ENCODE measurements at places on chromosomes 5 and 9. TPM values are rescaled to one million over a fixed set of nuclear protein-coding genes. Genes with fewer than 3 reads are reported as not detected.

The OBP2B gene
- not detected for total RNA-seq

The GTF2H2 gene
- total RNA-seq: 22.7 TPM

The ADAMTS16 gene
- not detected for total RNA-seq

- DNase-seq: peak; percentile 28
- H3K4me1 ChIP-seq: peaks cover 2% of the 10 kb centered on the region
- no peaks in the 10 kb centered on the region for H3K36me3 ChIP-seq
- peaks cover 11% of the 10 kb centered on the region for H3K27me3 ChIP-seq
- no peak overlapping the region for H3K27ac ChIP-seq
- H3K4me3 ChIP-seq: no peak overlapping the region
These were observed 31.1 kb upstream of the ANKRD18A start for GRCh38 chr9:38651400-38652042.

GRCh38 chr5:181161534-181162175 lies 14.3 kb downstream of the OR2V2 start:
- no peak for DNase-seq
- H3K4me1 ChIP-seq: peaks cover 58% of the 10 kb centered on the region
- no peaks in the 10 kb centered on the region for H3K36me3 ChIP-seq
- H3K27me3 ChIP-seq: peaks cover 9% of the 10 kb centered on the region

- no peaks in the 10 kb centered on the region for H3K36me3 ChIP-seq
- H3K27me3 ChIP-seq: no peaks in the 10 kb centered on the region
- peaks cover 17% of the 10 kb centered on the region for H3K4me1 ChIP-seq
- H3K27ac ChIP-seq: no peak overlapping the region
These were observed 39.1 kb upstream of the BASP1 start for GRCh38 chr5:17178373-17178675.

Measured in activated CD4-positive, alpha-beta T cell treated with anti-CD3 and anti-CD28 coated beads for 36 hours (primary cell).